ENCODE measurements at places on chromosomes 6 and 20. TPM values are rescaled to one million over a fixed set of nuclear protein-coding genes. Genes with fewer than 3 reads are reported as not detected.

Gene TFAP2C
- 1.9 TPM for total RNA-seq

Gene KCNK5
- not detected for total RNA-seq

Gene MAS1
- not detected for total RNA-seq

Gene NCOA5
- total RNA-seq: 40.3 TPM

GRCh38 chr6:40996591-40997233 is 42.3 kb downstream of the UNC5CL start:
- peak; percentile 9 for DNase-seq

DNA sequence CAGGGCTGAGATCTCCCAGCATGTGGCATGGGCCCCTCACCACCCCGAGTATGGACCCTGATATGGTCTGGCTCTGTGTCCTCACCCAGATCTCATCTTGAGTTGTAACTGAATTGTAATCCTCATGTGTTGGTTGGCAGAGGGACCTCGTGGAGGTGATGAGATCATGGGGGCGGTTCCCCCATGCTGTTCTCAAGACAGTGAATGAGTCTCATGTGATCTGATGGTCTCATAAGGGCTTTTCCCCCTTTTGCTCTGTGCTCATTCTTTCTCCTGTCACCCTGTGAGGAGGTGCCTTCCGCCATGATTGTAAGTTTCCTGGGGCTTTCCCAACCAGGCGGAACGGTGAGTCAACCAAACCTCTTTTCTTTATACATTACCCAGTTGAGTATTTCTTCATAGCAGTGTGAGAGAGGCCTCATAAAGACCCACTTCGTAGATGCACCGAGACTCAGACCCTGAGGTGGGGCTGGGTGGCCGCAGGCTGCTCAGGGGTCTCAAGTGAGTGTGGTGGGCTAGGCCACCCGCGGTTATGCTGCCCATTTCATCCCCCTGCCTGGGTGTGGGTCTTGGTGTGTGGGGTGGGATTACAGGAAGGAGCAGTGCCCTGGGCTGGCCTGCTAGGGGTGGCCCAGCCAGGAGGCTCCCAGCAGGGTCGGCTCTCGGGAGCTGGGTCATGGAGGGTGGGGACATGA is 26.2 kb upstream of the GATA5 start:
- peak; percentile 96 for DNase-seq

GRCh38 chr6:14278446-14278845 is 160.9 kb downstream of the CD83 start:
- DNase-seq: no peak

DNA sequence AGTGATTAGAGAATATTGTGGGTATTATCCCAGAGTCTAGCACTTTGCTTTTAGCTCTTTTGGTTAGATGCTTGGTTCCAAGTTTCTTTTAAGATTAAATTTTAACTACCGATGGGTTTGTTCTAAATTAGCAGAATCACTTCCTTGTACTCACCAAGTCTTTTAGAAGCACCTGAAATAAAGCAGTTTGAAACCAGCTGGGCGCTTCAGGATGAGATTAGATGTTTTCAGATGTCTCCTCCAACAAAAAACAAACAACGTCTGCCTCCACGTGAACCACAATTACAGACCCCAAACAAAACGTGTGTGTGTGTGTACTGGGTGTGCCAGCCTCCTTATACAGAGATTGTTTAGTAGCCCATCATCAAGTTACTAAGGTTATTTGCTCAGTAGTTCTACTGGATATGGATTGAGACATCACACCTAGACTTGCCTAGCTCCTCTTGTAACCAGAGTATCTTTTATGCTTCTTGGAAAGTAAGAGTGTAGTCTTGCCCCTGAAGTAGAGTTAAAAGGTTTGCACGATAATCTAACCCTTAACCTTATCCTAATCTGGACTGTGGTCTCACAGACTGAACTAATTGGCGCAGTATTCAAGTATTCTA is 2.3 kb downstream of the DSTN start:
- DNase-seq: no peak

DNA sequence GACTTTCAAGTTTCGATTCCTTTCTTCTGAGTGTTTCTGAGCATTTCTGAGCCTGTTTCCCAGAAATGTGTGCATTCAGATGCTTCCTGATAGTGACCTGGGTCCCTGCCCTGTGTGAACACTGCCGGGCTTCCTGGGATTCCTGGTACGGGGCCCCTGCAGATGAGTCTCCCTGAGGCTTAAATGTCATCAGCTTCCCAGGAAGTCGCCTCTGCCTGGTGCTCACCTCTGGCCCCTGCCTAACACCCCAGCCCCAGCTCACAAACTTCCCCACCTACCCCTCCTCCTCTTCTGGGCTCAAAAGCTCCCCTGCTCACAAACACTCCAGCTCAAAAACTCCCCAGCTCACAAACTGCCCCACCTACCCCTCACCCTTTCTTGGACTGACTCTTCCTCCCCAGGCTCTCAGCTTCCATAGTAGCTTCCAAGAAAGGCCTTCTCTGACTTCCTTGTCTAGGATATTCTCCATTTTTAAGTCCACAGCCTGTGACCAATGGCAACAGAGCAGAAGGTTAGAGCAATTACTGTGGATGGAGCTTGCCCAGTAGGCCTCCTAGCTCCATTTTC is 42.0 kb downstream of the TGM2 start:
- no peak for DNase-seq

GRCh38 chr6:37331047-37331446 is 22.7 kb upstream of the RNF8 start:
- DNase-seq: no peak

- DNase-seq: no peak
Measured at GRCh38 chr6:149153100-149153499, 164.4 kb upstream of the TAB2 start.

- no peak for DNase-seq
Measured at GRCh38 chr20:609371-609964, 641 bp downstream of the TCF15 start.

DNA sequence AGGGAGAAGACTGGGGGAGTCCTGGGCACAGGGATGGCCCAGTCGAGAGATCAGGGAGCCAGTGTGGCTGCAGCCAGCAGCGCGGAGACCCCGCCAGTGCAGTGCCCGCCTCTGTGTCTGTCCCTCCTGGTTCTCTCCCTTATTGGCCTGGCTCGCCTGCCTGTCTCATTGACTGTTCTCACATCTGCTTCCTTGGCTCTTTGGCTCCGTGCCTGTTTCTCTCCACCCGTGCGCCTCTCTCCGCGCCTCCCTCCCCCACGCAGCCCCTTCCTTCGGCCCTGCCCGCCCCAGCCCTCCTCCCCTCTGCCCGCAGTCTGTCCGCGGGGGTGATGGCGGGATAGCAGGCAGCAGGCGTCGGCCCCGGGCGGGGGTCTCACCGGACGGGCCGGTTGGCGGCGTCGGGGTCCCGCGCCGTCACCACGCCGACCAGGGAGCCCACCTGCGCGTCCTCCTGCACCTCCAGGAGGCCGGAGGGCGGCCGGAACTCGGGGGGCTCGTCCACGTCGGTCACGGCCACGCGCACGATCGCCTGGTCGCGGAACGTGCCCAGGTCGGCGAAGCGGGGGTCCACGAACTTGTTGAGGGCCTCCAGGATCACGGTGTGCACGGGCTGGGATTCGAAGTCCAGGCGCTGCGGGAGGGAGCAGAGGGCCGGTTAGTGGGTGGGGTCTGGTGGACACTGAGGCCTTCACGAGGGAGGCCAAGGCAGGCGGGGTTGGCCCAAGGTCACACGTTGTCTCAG is 92.0 kb downstream of the CD40 start:
- DNase-seq: no peak

DNA sequence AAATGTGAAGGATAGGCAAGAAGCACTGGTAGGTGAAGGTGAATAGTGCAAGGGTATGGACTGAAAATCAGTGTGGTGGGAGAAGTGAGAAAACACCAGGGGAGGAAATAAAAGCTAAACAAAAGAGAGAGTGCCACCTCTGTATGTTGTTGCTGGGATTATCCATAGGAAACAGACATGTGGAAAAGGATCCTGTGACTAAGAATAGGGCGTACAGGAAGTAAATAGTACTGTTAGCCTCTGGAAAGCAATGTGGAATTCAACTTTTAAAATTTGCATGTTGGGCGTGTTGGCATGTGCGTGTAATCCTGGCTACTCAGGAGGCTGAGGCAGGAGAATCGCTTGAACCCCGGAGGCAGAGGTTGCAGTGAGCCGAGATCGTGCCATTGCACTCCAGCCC is 661.7 kb downstream of the KIF16B start:
- no peak for DNase-seq

GRCh38 chr6:117451671-117452070 is 25.9 kb upstream of the ROS1 start:
- DNase-seq: no peak

DNA sequence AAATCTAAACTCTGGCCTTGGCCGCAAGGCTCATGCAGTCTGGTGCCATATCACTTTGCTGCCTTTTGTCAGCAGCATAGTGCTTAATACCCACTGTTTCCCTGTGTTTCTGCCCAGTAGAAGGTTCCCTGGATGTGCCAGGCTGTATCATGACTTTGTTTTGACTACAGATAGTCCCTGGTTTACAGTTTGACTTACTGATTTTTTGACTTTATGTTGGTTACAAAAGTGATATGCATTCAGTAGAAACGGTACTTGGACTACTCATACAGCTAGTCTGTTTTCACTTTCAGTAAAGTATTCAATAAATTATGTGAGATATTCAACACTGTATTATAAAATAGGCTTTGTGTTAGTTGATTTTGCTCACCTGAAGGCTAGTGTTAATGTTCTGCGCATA is 19.0 kb downstream of the RALY start:
- DNase-seq: no peak

GRCh38 chr20:24838546-24839535 is 110.2 kb upstream of the CST7 start:
- peak; percentile 41 for DNase-seq

- DNase-seq: no peak
Measured at GRCh38 chr20:19789446-19789845, 31.4 kb downstream of the RIN2 start.

All from A172 (cell line).